Activated naive CD8-positive, alpha-beta T cell treated with anti-CD3 and anti-CD28 coated beads for 36 hours (primary cell): ENCODE measurements at places on chromosomes 16 and 17.

GRCh38 chr17:41600318-41600717, 12.2 kb downstream of the KRT16 start:
- DNase-seq: no peak

DNA sequence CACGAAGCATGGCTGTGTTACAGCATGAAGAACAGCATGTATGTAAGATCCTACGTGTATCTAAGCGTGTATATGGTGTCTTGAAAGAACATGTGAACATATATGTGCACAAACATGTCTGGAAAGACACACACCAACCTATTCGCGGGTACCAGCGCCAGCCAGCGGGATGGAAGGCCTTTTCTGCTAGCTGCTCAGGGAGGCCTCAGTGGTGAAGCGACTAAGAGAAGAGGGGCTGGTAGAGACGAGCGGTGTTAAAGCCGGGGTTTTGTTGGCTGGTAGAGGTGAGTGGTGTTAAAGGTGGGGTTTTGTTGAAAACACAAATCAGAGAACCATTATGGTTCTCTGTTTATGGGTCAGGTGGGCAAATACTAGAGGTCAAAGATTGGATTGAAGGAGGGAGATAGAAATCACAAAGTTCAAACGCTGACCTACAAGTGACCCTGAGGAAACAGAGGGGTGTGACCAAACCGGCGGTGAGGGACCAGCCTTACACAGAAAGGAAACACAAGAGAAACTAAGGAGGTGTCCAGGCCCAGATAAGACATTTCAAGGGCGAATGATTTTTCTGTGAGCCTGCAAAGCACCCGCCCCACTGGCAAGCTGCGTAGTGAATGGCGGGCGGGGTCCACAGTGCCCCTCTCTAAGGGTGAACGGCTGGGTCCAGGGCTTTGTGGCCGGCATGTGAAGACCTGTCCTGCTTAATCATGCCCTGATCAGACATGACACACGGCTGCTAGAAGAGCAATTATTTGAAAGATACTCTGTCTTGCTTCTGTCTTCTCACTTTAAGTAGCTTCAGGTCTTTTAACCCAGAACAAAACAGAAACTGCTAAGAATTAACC, 8.1 kb downstream of the ZCCHC14 start:
- no peak for DNase-seq

DNA sequence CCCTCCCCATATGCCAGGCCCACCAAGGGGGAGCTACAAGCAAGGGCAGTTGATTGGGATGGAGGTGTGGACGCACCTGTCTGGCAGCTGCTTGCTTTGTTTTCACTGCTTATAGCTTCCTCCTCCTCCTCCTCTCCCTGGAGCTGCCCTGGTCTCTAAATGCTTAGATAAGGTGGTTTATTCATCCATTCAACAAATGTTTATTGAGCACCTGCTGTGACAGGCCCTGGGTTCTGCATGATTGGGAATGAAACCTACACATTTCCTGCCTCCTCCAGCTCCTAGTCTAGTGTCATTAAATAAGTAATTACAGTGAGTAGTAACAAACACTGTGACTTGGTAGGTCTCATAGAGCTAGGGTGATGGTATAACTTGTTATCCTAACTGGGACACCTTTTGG, 17.4 kb upstream of the MAP3K14 start:
- DNase-seq: no peak

DNA sequence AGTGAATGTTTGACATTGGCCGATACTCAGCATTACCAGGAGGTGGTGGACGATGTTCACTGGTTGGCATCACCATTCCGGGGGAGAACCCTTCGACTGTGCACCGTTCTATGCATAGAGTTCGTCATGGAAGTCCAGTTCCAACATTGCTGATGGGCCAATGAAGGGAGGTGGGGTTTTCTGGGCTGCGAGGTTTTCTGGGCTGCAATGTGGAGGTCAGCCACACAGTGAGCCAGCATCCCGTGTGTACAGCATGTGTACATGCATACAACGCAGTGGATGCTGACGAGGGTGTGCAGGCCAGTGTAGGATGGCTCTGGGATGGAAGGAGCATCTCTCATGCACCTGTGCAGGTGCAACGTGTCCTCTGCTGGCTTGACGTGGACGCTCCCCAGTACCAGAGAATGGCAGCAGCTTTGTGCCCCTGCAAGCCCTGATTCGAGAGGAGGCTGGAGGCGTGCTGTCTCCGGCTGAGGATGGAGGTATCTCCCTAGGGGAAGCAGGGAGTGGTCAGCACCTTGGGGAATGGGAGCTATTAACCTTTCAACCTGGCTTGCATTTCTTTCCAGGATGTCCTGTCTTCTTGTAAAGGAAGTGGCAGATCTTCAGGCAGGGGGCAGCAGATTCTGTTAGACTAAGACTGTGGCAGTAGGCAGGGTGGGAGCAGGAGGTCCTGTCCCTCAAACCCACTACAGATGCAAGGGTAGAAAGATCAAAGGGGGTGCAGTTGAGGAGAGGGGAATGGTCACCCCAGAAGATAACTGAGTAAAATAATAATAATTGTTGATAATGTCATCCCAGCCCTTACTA, 98.2 kb downstream of the CYLD start:
- DNase-seq: no peak

- no peak for DNase-seq
These were observed 11.0 kb downstream of the SNN start for GRCh38 chr16:11679250-11679649.

DNA sequence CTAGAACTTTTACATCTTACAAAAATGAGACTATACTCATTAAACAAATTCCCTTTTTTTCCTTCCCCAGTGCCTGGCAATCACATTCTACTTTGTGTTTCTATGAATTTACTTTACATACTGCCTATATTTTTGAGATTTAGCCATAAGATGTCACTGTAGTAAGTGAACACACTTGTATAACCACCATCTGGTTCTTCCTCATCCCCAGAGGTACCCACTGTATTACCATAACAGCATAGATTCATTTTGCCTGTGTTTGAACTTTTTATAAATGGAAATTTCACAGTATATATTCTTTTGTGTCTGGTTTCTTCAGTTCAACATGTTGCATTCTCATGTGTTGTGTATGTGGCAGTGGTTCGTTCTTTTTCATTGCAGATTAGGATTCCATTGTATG, 15.8 kb downstream of the CYB5B start:
- DNase-seq: no peak

GRCh38 chr17:75041656-75042280, 5.0 kb downstream of the ATP5PD start:
- DNase-seq: no peak
